ENCODE measurements at places on chromosomes 3 and 15. TPM values are rescaled to one million over a fixed set of nuclear protein-coding genes. Genes with fewer than 3 reads are reported as not detected.

The ZNF662 gene
- total RNA-seq: 4.1 TPM

- DNase-seq: peak; percentile 19
These were observed 32.2 kb downstream of the GPR176 start for GRCh38 chr15:39887832-39888231.

The ANO10 gene
- total RNA-seq: 57.3 TPM

- DNase-seq: no peak
These were observed 39.5 kb upstream of the ATP2C1 start for GRCh38 chr3:130854208-130854864.

The SIDT1 gene
- 0.14 TPM for total RNA-seq

DNA sequence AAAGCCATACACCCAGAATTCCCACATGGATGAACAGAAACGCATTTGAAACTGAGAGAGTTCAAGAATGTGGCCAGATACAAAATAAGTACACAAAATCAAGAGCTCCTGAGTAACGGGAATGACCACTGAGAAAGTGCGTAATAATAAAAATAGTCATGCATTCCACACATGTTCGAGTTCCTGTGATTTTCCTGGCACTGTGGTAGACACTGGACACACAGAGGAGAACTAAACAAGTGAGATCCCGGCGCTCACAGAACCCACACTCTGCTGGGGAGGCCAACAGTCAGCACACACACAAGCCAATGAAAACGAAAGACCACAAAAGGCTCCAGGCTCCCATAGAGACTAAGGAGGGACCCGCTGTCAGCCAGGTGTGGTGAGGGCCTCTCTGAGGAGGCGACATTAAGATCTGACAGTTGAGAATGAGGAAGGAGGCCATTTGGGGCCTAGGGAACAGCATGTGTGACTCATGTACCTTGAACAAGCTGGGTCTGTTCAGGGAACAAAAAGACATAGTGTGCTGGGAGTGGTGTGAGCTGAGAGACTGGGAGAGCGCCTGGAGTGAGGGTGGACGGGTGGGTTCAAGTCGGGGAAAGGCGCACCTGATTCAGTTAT lies 5.1 kb downstream of the FAM107A start:
- no peak for DNase-seq

DNA sequence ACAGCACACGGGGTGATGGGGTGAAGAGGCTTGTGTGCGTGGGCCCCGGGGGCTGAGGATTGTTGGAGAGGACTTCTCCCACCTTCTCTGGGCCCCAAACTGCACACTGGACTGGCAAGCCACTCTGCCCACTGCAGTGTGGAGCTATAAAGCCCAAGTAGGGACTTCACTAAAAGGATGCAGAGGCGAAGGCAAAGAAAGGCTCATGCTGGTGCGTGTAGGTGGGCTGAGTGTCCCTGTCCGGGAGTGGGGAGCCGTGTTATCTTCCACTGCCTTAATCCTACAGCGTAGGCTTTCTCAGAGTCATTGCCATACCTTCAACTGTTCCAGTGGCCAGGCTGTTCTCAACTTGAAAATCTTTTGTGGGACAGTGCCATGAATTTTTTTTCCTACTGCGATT lies 3.9 kb downstream of the PPARG start:
- no peak for DNase-seq

GRCh38 chr3:186284661-186285060 lies 77.4 kb downstream of the DGKG start:
- DNase-seq: no peak

The MINAR1 gene
- 0.75 TPM for total RNA-seq

GRCh38 chr15:68585574-68586273 lies 6.9 kb downstream of the CORO2B start:
- DNase-seq: no peak

GRCh38 chr15:49898575-49899283 lies 220.3 kb downstream of the ATP8B4 start:
- DNase-seq: no peak

GRCh38 chr15:99753066-99753465 lies 19.8 kb upstream of the LYSMD4 start:
- no peak for DNase-seq

- DNase-seq: no peak
These were observed 597.6 kb downstream of the AGBL1 start for GRCh38 chr15:86677278-86677677.

GRCh38 chr3:42271786-42272185 lies 5.8 kb upstream of the CCK start:
- no peak for DNase-seq

- no peak for DNase-seq
These were observed 87.5 kb upstream of the SNRPA1 start for GRCh38 chr15:101382544-101382943.

GRCh38 chr3:37144806-37145205 lies 29.6 kb downstream of the LRRFIP2 start:
- DNase-seq: no peak

DNA sequence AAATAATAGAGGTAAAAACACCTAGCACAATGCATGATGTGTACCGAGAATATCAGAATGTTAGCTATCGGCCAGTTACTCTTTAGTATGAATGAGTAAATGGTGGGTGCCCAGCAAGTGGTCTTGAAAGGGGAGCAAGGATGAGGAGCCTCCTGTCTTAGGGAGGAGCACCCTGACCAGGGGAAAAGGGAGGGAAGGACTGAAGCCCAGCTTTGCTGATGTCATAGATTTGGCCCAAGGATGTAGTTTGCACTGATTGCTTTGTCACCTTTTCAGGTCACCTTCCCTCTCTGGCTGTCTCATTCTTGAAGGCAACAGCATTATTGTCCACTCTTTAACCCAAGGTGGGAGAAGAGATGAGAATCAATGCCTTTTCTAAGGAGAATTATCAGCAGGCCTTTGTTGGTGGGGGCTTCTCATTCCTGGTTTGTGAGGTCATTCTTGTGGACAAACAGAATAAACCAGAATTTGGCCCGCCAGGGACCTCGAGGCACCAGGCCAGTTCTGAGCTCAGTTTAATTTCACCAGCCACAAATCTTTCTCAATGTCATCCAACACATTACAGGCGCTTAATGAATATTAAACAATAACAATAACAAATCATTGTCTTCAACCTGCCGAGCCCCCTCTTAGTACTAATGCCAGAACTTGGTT lies 231.3 kb downstream of the VPS13C start:
- no peak for DNase-seq

DNA sequence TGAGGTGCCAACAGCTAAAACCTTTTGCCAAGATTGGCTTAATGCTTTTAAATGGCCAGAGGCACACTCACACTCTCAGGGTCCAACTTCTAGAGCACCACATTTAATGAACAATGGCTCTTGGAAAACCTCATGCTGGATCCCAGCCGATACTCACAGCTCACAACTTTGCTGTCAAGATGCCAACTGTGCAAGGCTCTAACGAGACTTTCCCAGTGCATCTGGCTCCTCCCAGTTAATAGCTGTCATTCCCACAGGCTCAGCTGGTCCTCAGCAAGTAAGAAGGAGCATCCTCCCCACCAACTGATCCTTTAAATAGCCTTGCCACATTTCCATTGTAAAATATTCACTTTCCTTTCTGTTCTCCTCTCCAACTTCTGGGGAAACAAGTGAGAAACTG lies 20.3 kb upstream of the FRMD4B start:
- no peak for DNase-seq

The MYO9A gene
- 17.0 TPM for total RNA-seq

The PIGX gene
- 15.7 TPM for total RNA-seq

GRCh38 chr15:85019815-85020590 lies 38.3 kb downstream of the PDE8A start:
- DNase-seq: no peak

The UROC1 gene
- total RNA-seq: not detected

DNA sequence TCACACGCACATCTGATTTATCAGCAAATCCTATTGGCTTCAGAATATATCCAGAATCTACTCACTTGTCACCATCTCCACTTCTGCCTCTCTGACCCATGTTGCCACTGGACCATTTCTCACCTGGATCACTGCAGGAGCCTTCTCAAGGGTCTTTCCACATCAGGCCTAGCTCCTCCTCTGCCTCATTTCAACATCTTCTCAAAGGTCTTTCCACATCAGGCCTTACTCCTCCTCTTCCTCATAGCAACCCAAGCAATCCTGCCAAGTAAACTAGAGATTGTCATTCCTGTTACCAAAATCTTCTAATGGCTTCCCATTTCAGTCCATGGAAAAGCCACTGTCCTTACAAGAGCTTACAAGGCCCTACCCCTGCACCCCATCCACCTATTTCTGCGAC lies 18.0 kb upstream of the DUT start:
- DNase-seq: no peak

DNA sequence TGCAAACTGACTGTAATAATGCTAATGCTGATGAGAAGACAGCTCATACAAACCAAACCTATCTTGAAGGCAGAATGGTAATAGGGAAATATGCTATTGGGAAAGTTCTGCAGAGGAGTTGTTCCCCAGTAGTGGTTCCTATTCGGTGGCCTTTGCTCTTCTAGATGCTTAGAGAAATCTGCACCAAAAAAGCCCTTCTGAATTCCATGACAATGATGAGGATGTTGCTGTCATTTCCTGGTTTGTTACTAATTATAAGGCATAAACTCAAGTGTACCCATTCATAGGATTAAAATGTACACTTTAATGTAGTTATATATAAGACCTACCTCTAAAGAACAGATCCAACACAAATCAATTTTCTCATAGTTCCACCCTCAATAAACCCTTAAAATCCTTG lies 30.1 kb downstream of the TOMM70 start:
- no peak for DNase-seq

DNA sequence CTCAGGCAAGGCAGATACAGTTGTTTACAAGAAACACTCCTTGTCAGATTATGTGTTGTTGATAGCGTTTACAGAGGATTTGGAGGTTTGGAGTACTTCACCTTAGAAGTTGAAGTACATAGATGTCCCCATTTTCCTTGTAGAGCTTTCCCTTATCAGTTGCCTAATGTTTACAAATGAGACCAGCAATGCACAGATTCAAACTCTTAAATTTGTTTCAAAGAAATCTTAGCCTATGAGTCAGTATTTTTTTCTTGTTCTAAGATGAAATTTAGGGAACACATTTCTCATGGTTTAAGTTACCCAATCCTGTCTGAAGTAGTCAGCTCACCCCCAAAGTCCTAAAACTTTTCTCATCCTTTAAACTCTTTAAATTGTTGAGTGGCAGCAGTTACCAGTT lies 6.3 kb upstream of the EIF5A2 start:
- no peak for DNase-seq

GRCh38 chr3:74370342-74370741 lies 244.1 kb downstream of the CNTN3 start:
- DNase-seq: no peak

DNA sequence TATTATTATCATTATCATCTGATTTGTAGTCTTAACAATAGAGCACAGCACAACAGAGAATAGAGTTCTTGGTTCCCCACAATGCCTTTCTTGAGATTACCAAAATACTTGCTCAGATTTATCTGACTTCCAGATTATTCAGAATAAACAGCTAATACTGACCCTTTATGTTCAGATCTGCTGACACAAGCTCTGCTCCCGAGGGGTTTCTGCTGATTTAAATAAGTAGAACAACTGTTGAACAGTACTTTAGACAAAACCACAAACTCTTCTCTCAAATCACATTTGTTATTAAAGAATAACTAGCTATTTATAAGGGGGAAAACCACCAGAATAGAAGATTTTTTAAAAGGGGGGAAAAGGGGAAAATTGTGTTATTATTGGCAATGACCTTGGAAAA lies 380.2 kb upstream of the ATP11B start:
- DNase-seq: no peak

DNA sequence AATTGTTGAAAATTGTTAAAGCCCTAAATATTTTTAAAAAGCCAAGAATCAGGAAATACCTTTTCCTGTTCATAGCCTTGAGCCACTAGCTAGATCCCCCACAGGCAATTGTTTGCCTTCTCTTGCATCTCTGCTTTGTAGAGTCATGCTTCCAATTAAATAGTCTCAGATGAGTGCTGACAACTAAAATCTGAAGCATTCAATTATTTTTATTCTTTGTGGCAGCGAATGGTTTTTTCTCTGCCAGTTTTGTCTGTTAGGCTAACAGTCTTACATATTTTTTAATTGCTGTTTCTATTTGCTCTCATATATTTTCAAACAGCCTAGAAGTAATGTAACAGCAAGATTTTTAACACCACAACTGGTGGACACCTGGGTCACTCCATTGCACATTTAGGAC lies 277.1 kb upstream of the GBE1 start:
- no peak for DNase-seq

DNA sequence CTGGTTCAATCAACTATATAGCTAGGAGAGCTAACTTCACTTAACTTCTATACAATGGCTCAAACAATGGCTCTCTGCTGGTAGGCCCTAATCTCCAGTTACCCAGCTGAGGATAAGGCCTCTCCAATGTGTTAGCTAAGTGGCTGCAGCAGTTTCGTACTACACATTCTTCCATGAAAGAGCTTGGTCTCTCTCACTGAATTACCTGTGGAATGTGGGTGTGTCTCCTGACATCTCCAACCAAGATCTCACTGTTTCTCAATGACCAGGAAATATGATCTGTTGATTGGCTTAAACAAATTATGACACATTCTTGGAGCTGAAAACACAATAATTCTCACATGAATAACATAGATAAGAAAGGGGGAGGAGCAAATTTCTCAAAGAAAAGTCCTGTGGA lies 169.8 kb upstream of the ROBO1 start:
- peak; percentile 25 for DNase-seq

- no peak for DNase-seq
These were observed 57.3 kb downstream of the THRB start for GRCh38 chr3:24437326-24437725.

DNA sequence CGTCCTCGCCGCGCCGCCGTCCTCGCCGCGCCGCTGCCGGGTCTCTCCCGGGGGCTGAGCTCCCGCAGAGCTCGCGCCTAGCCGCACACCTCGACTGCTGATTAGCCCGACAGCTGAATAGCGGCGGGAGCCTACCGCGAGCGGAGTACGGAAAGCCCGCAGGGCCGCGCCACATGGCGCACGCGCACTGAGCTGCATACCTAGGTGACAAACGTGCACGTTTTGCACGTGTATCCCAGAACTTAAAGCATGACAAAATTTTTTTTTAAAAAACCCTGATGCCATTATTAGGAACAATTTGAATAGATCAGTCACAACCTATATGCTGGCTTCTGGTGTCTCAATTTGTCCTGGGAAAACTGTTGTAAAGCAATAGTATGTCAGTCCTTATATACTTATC lies at the start of gene GOLGA8A:
GOLGA8A (minus strand) TSS at position 122 of the 400 bp plus-strand sequence. CDS start 48,117 bp downstream, outside the sequence.
- peak; percentile 23 for DNase-seq

DNA sequence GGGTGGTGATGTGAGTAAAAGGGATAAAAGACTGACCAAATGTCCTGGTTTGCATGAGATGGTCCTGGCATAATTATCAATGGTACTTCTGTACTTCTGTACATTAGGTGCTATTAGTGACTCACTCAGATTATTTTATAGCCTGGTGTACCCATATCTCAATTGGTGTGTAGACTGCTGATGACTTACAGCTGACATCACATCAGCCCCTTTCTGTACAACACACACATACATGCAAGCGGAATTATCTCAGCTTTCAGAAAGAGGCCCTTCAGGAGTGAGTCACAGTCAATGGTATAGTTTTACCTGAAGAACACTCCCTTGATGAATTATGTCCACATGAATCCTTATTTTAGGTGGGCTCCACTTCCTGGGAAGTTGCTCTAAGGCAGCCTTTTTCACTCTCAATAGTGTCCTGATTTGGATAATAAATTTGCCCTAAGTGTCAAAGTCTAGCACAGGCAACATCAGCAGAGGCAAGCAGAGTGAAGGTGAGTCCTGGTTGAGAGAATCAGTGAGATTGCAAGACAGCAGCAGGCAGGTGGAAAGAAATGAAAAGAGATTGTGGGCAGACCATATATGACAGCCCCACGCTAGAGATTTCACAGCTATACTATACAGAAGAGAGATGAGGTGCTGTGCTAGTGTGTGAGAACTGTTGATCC lies 137.0 kb downstream of the ZPLD1 start:
- no peak for DNase-seq

Measured in kidney epithelial cell (primary cell).